Stimulated activated CD8-positive, alpha-beta memory T cell treated with anti-CD3 and anti-CD28 coated beads, Interleukin-7, amount 100 ng/mL, for 4 hours (primary cell): ENCODE measurements at places on chromosomes 11 and 22.

DNA sequence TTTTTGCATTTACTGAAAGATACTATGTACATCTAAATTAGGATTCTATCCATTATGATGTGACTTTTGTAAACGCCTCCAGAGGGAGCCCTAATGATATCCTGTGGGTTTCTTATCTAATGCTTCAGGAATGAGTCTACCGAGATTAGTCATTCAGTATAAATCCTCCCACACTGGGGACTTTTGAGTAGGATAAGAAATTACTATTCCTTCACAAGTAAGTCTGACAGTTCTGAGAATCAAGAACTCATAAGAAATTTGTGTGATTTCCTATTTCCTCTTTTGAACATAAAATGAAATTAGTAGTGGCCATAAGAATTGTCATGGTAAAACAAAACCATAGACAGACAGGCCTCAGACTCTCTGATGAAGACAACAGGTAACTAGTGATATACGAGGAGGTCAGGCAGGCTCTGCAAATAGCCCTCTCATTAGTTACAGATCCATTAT lies 10.0 kb upstream of the OR5M1 start:
- DNase-seq, result no peak

- DNase-seq, result no peak
These were observed 230.9 kb upstream of the SESN3 start for GRCh38 chr11:95461858-95462257.

DNA sequence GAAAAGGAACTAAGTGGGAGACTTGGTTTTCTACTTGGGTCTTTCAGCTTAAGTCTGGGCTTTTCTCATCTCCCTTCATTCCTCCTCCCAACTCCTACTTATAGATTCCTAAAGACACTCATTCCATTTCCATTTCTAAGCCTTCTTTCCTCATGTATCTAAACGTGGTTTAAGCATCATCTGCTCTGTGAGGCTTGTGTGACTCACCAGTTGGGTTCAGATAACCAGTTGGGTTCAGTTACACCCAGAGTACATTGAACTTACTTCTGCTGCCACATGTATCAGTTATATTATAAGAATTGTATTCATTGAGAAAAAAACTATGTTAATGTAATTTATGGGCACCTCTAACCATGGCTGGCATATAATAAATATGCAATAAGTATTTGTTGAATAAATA lies 831.2 kb upstream of the CCDC90B start:
- DNase-seq, result no peak

GRCh38 chr11:16690086-16690485 lies 48.4 kb upstream of the C11orf58 start:
- DNase-seq, result no peak

GRCh38 chr11:115241899-115242298 lies 262.3 kb downstream of the CADM1 start:
- DNase-seq, result no peak

DNA sequence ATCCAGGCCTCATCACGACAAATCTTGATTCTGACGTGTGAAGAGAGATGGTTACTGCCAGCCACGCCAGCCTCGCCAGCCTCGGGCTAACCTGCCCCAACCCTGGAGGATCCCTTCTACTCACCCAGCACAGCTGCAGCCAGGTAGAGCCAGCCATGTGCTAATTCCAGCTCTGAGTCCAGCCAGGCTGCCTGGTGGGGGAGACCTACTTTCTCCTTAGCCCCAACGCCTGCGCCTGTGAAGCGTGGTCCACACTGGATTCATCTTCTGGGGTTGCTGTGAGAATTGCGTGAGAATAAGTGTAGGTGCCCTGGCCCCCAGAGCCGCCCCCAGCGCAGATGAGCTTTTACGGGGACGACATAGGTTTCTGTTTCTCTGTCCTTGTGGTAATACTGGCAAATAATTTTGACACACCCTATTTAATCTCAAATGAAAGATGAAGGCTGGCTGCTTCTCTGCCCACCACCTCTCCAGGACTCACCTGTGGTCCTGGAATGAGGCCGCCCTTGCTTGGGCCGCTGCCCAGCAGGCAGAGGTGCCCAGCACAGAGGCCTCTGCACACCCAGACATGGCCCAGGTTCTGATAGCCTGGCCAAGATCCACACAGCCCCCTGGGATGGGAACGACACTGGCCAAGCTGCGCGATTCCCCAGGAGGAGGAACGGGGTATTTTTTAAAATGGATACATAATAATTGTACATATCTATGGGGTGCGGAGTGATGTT lies 528.4 kb downstream of the TBC1D22A start:
- DNase-seq, result no peak

DNA sequence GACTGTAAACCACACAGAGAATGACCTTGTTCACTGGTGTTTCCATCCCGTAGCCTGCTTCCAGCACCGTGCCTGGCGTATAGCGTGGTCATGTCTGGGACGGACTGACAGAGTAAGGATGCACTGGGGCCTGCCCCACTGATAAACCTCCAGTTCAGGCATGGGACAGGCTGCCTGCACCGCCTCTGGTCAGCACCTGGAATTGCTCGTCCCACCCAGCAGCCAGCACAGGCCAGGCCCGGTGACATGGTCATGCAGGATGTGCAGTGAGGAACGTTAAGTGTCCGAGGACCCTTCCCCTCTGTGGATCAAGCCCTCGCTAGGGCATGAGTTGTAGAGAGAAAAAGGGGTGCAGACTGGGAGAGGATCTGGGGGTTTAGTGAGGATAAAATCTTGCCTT lies 44.8 kb downstream of the LMO1 start:
- DNase-seq, result no peak

DNA sequence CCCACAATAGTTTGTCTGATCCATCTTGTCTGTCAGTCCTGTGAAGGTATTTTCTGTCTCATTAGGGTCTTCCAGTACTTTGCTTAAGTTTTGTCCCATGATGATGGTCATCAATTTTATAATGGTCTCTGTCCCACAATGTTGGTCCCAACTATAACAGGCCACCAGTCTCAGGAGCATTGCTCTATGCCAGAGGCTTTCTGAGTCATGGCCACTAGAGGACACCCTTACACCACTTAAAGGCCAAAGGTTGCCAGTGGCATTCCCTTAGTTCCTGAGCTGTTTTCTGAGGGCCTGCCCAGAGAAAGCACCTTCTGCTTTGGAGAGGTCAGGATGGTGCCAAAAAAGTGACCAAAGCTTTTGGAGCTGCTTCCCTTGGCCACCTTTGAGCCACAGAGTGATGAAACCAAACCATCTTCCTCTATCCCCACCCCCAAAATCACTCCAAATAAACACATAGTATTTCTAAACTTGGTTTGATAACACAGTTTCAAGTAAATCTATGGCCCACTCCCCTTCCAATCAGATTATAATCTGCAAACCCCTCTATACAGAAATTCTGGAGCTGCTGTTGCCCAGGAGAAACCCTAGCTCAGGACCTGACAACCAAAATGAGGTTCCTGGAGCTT lies 19.3 kb downstream of the EIF3F start:
- no peak for DNase-seq

- no peak for DNase-seq
These were observed 16.8 kb upstream of the TMPRSS5 start for GRCh38 chr11:113722934-113723333.

GRCh38 chr11:72236083-72236697 lies 7.8 kb downstream of the PHOX2A start:
- no peak for DNase-seq

DNA sequence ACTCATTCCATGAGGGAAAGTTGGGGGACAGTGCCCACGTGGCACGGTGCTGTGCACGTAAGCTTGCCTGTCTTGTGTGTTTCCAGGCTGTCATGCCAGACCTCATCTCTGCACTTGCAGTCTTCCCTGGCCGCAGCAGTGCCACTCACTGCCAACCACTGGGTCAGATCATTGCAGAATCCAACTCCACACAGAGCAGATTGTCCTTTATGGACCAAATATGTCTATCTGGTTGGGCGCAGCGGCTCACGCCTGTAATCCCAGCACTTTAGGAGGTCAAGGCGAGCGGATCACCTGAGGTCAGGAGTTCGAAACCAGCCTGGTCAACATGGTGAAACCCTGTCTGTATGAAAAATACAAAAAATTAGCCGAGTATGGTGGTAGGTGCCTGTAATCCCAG lies 4.4 kb upstream of the PPARA start:
- no peak for DNase-seq

DNA sequence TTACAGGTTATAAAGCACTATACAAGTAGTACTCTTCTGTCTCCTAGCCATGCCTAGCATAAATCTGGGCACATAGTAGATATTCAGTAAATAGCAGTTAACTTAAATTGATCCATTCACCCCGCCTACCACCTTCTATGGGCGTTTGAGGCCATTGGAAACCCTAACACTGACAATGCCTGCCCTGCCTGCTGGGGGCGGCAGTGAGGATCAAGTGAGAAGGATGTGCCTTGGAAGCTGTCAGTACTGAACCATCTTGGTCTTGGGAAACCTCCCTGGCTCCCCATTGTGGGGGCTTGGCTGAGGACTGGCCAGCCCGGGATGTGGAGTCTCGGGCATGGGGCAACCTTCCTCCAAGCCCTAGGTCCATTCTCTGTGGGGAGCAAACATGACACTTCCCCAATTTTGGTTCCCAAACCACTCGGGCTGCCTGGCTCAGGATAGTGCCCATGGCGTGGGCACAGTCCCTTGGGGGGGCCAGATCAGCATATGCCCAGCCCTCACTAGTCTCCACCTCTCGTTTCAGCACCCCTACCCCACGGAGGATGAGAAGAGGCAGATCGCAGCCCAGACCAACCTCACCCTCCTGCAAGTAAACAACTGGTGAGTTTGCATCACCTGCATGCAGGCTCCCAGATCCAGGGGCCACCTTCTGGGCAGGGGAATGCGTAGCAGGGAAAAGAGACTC lies 67.4 kb downstream of the FEZ1 start:
- no peak for DNase-seq

DNA sequence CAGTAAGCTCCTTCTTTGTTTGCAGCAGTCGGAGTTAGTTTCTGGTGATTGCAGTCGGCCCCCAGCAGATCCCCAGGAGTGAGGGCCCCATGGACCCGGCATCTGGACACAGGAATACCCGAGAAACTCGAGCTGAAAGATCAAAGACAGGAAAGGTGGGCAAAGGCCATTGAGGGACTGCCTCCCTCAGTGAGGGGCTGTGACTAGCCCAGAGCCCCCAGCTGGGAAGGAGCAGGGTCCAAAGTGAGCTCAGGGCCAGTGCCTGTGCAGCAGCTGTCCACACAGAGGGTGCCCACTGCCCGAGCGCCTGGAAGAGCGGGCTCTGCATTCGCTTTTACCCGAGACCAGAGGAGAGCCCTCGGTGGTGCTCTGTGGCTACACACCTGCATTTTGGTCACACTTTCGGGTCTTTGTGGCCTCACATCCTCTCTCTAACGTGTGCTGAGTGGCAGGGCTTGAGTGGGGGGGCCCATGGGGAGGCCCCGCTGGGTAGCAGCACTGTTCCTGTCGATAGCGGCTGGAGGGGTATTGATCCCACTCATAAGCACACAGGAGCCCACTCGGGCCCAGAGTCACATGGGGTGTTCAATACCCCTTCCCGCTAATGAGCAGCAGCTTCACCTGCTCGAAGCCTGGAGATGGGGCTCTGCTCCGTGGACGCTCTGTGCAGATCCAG lies 532.9 kb downstream of the TBC1D22A start:
- no peak for DNase-seq
